Activated T-cell treated with anti-CD3 and anti-CD28 coated beads, Interleukin-2, amount 50 U/mL, for 72 hours (primary cell): ENCODE measurements at places on chromosomes 1 and 21.

- DNase-seq, result no peak
Measured at GRCh38 chr1:64318428-64318827, 115.0 kb downstream of the UBE2U start.

GRCh38 chr1:116826818-116827606 is 72.8 kb downstream of the CD2 start:
- DNase-seq, result peak; percentile 89

DNA sequence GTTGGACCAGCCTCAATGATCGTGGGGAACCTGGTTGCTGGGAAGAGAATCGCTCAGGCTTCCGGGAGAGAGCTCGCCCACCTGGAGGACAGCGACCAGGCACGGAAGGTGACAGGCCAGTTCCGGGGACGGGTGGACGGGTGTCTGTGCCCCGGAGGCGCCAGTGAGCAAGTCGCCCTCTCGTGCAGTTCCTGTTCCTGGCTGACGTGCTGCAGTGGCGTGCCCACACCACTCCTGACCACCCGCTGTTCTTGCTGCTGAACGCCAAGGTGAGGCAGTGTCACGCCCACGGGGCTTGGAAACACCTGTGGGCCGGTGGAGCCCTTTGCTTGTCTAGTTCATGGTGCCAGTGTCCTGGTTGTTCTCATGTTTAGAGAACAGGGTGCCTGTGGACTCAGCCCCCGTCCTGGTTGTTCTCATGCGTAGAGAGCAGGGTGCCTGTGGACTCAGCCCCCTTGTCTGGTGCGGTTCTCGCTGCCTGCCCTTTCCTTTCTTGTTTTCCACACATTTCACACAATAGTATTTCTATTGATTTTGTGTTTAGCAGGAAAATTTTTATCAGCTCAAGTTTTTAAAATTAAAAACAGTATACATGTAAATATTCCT is 53.1 kb downstream of the S100B start:
- peak; percentile 68 for DNase-seq

DNA sequence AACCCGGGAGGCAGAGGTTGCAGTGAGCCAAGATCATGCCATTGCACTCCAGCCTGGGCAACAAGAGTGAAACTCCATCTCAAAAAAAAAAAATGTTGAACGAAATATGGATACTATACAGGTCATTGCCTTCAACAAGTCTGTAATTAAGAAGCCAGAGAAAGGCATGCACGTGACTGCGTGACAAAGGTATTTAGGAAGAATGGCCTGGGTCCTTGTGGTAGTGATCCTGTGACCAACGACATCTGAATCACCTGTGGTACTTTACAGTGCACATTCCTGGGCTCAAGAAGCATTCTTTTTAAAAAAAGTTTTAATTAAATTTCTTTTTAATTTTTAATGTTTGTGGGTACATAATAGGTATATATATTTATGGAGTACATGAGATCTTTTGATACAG is 115.0 kb downstream of the GREM2 start:
- DNase-seq, result no peak

GRCh38 chr1:195851804-195852203 is 756.4 kb downstream of the KCNT2 start:
- no peak for DNase-seq

DNA sequence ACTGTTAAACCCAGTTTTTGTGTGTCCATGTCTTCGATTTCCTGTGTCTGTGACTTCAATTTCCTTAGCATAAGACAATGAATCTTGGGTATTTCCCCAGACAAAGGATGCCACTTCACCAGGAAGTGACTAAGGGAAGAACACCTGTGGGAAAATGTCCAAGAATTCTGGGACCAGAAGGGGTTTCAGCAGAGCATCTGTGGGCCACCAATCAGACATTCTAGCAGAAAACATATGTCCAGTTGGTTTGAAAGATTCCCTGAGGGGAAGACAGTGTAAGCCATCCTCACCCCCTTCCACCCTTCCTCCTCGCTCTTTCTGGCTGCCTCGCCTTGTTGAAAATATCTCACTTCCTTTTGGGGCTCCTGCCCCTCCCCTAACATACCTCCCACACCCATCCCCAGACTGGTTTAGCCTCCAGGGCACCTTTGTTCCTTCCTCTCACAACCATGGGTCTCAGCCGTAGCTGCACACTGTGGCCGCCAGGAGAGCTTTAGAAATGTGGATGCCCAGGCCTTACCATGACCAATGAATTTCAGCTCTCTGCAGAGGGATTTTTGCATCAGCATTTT is 25.5 kb upstream of the IFNAR1 start:
- peak; percentile 33 for DNase-seq

DNA sequence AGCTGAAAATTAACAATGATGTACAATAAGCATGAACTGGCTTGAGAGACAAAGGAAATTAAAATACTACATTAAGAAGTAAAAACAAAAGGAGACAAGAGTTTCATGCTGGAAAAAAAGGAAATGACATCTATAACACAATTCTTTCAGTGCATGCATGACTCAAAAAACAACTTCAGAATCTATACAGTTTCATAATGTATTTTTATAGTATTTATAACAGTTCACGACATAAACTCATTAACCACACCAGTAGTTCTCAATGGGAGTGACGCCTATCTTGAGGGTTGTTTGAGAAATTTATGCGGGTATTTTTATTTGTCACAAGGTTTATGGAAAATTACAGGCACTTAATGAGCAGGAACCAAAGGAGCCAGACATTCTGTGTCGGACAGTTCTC is 168.5 kb downstream of the SMYD3 start:
- no peak for DNase-seq

GRCh38 chr1:179322557-179322956 is 29.0 kb downstream of the SOAT1 start:
- no peak for DNase-seq

DNA sequence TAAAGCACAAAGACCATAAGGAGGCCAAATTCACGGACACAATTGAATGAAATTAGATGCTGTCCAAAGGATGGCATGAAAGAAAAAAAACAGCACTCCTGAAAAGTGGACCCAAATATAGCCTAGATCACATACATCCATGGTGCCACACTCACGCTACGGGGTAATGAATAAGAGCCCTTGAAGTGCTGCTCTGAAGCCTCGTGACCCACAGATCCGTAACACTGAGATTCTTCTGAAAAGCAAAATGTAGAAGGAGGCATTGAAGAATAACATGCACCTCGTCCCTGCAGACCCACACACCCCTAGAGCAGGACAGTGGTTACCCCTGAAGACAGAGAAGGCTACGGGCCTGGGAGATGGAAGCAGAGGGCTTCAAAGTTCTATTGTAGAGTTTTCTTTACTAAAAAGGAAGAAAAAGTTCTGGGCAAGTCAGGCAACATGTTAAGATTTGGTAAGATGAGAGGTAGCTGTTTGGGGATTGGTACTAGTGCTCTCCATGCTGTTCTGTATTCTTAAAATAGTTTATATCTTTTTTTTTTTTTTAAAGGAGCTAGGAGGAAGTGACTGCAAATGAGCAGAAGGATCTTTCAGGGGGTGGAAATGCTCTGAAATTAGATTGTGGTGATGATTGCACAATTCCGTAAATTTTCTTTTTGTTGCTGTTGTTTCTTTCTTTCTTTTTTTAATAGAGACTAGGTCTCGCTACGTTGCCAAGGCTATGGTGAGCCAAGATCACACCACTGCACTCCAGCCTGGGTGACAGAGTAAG is 4.1 kb upstream of the ITGB2 start:
- no peak for DNase-seq

- DNase-seq, result peak; percentile 27
Measured at GRCh38 chr21:25862596-25862995, 127.8 kb downstream of the GABPA start.

GRCh38 chr1:52602856-52603600 is 857 bp downstream of the GPX7 start:
- peak; percentile 29 for DNase-seq

DNA sequence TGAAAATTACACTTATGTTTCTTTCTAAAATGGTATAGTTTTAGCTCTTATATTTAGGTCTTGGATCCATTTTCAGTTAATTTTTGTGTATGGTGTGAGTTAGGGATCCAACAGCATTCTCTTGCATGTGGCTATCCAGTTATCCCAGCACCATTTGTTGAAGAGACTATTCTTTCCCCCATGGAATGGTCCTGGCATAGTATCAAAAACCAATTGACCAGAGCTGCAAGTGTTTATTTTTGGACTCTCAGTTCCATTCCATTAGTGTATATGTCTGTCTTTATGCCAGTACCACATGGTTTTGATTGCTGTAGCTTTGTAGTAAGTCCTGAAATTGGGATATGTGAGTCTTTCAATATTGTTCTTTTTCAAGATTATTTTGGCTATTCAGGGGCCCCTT is 14.3 kb downstream of the TTLL10 start:
- no peak for DNase-seq

GRCh38 chr21:36902793-36903192 is 63.7 kb downstream of the HLCS start:
- DNase-seq, result peak; percentile 5

DNA sequence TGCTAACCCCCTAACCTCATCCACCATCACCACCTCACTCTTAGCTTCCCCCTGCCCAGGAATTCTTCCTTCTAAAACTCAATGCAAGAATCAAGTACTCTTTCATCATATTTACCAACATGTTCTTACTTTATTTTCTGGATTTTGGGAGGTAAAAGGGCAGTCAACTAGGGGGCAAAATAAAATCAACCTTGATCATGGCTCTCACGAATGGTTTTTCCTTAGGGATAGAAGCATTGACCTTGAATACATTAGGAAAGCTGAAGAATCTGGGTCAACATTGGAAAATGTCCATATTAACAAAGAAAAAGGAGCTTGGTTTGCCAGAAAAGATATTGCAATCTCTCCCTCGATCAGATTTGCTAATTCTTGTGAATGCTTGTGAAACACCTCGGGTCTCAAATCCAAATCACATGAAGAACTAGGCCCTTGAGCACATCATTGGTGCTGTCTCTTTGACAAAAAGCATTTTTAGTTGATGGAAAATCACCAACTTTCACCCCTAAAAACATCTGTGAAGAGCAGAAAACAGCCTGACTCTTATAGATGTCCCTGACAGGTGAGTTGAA is 58.9 kb downstream of the ZC3H11B start:
- DNase-seq, result no peak

- DNase-seq, result no peak
Measured at GRCh38 chr1:150764617-150765101, 919 bp downstream of the CTSS start.

GRCh38 chr1:27148591-27148990 is 6.3 kb downstream of the SLC9A1 start:
- DNase-seq, result no peak

- no peak for DNase-seq
Measured at GRCh38 chr1:235972311-235972689, 92.6 kb downstream of the NID1 start.

- DNase-seq, result no peak
Measured at GRCh38 chr1:22527555-22528296, 35.6 kb upstream of the EPHA8 start.

GRCh38 chr1:47416319-47417169 is 459 bp downstream of the FOXE3 start:
- DNase-seq, result peak; percentile 23

DNA sequence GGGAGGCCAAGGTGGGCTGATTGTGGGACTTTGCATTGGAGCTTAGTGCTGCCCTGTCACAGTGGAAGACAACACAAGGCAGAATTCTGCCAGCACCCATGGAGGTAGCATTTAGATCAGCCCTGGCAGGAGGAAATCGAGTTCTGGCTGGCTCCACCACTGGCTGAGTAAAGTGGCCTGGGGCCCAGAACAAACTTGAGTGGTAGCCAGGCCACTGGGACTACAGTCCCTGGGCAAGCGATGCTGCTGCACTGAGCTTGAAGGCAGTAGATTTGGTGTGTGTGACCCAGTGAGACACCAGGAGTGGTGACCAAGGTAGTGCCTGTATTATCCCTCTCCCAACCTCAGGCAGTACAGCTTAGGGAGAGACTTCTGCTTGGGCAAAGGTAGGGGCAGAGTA is 22.5 kb upstream of the UHMK1 start:
- DNase-seq, result no peak

DNA sequence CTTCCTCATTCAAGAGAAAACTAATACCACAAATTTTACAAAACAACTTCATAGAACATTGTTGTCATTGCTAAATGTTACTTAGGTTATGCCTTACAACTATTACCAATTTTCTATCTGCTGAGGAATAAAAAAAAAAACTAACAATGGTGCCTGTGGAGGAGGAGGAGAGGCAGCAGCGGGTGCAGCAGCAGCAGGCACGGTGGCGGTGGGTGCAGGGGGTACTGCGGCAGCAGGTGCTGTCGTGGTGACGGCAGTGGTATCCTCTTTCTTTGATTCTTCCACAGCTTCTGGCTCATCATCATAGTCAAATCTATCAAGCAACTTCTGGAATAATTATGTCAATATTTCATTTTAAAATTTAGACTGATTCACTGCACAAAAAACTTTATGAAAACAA is 35.5 kb downstream of the SCAF4 start:
- DNase-seq, result no peak

DNA sequence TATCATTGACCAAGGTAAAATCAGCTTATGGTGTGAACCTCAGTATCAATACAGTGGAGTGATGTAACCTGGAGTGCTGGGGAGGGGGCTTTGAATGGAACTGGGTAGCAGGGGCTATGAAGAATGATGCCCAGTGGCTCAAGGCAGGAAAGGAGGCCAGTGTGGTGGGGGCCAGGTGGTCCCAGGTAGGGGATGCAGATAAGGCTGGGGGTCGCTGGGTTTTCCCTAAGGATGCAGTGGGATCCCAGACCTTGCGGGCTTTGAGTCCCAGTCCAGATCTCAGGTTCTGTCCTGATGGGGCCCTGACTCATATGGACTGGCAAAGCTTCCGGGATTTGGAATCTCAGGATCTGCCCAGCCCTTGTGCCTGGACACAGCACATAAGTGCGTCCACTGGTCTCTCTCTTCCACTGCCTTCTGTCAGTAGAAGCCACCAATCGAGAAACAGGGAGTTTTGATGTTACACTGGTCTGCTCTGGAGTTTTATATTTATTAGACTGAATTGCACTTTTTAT is 52.0 kb downstream of the S100B start:
- DNase-seq, result no peak

- no peak for DNase-seq
Measured at GRCh38 chr1:88060750-88061491, 623.2 kb upstream of the PKN2 start.

- no peak for DNase-seq
Measured at GRCh38 chr1:82845866-82846265, 1045.1 kb downstream of the ADGRL2 start.

GRCh38 chr1:71116729-71117128 is 35.9 kb upstream of the ZRANB2 start:
- DNase-seq, result no peak

GRCh38 chr1:173866413-173867115 is 1.2 kb downstream of the GAS5 start:
- no peak for DNase-seq

DNA sequence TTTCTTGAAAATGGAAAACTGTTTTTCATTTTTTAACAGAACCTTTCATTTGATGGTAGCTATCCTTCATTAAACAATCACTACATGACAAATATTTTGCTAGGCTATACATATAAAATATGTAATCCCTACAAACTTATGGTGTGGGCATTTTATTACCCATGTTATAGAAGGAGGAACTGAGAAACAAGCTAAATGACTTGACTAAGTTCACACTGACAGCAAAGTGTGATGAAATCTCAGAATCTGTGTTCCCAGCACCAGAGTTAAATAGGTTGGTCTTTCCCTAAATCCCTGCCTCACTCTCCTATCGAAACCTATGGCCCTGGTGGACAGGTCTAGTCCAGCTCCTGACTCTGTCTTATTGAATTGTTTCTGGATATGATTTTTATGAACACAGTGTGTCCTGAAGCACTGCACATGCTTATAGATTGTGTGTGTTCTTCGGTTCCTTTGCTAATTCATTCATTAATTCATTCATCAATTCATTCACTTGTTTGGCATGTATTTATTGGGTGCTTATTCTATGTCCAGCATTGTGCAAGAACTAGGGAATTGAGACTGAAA is 301.0 kb downstream of the GRIK1 start:
- DNase-seq, result no peak

- DNase-seq, result no peak
Measured at GRCh38 chr1:59258412-59259032, 38.4 kb upstream of the FGGY start.
